CD14-positive monocyte (primary cell): ENCODE measurements at places on chromosomes 16 and 17. TPM values are rescaled to one million over a fixed set of nuclear protein-coding genes. Genes with fewer than 3 reads are reported as not detected.
A peak's percentile ranks its signal among the peaks of the same experiment; 100 is the strongest.

CA4 gene
- not detected for polyA plus RNA-seq

- no peak for DNase-seq
Measured at GRCh38 chr17:66491213-66491612, 188.8 kb downstream of the PRKCA start.

GRCh38 chr17:14755002-14755401 lies 454.1 kb downstream of the HS3ST3B1 start:
- DNase-seq: no peak

DNA sequence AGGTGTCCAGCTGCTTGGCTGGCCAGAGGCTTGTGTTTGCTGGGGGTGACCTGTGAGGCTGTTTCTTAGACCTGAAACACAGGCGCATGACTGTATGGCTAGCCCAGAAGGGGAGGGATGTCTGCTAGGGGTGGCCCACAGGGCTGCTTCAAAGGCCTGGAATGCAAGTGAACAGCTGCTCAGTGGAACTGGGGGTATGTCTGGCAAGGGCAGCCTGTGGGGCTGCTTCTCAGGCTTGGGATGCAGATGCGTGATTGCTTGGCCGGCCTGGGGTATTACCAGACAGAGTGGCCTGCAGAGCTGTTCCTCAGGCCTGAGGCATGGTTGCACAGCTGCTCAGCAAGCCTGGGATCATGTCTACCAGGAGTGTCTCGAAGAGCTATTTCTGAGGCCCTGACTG lies 20.5 kb downstream of the TANC2 start:
- no peak for DNase-seq

- no peak for DNase-seq
Measured at GRCh38 chr17:58172369-58173071, 5.7 kb downstream of the OR4D2 start.

DNA sequence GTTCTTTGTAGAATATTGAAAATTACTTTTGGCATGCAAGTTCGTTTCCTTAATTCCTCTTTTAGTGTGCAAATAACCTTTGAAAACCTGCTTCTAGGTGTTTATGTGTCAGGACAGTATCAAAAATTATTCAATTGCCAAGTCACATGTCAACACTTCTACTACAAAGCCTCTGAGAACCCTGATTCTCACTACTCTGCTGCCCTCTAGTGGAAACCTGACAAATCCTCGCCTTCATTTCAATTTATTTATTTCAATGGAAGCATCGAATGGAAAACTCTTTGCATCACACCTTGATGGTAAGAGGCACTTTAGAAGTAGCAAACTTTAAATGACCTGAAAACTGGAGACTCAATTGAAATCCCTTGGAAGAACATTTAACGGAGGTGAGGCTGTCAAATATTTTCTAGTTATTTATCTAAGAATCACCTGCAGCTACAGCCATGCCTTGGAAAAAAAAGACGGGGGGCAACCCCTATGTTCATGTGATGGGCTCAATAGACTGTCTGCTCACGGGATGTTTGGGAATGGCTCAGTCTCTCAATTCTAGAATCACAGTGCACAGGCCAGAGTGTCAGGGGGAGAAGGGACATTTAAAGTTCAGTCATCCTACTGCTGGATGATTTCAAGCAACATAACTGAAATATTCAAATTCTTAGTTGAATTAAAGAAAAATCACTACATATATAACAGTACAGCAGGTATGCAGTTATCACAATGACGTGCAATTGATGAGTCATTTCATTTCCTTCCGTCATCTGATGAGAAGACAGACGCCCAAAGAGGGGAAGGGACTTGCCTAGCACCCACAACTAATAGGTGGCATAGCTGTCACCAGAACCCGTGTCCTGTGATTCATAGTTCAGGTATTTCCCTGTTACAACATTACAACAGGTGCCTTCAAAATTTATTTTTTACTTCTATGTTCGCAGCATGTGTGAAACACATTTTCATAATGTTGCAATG lies 563.9 kb downstream of the TOX3 start:
- DNase-seq: no peak

- DNase-seq: no peak
Measured at GRCh38 chr16:81624760-81625543, 154.1 kb upstream of the PLCG2 start.

TBC1D3G gene
- not detected in 2 replicates for polyA plus RNA-seq

GRCh38 chr17:77306048-77306789 lies 165.4 kb downstream of the SEC14L1 start:
- no peak for DNase-seq

DNA sequence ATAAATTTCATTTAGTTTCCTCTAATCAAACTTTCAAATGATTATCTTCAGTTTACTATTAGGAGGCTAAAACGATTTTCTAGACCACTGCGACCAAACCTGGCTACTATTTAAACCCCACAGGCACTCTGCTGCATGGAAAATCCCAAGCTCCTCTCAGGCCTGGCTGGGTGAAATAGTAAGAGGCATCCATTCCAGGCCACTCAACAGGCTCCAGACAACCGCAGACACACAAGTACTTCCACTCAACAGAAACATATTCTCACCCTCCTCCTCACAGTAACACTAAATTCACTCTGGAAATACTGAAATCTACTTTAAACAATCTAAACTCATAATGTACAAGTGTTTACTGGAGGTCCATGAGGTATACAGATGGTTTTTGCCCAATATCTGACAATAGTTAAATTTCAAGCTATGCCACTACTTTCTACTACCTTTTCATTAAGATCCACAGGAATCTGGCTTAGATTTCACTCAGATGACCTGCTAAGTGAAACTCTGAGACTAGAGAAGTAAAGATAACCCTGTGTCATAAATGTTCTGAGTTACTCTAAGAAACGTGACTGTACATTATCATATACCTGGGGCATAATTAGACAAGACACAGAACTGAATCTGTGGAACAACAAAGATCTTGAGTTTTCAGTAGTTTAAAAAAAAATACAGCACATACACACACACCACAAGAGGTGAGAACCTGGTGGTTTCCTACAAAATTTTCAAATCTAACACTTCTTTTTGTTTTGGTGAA lies 10.4 kb downstream of the VPS53 start:
- DNase-seq: no peak

- DNase-seq: no peak
Measured at GRCh38 chr17:1229900-1230501, 40.2 kb upstream of the BHLHA9 start.

DNA sequence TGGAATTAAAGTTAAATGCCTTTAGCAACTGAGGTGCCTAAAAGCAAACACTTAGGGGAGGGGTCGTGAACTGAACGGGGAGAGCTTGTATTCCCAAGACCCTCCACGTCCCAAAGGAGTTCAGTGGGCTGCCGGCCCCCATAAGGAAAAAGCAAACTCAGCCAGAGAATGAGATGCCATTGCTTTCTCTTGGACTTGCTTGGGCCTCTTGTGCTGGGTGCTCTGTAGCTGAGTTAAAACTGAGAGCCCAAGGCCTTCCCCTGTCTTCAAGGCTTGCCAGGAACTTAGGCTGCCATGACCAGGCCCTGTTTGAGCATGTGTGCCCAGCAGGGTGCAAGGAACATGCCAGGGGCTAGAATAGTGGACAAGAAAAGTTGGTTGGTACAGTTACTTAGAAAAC lies 199.8 kb downstream of the IRX3 start:
- no peak for DNase-seq

DNA sequence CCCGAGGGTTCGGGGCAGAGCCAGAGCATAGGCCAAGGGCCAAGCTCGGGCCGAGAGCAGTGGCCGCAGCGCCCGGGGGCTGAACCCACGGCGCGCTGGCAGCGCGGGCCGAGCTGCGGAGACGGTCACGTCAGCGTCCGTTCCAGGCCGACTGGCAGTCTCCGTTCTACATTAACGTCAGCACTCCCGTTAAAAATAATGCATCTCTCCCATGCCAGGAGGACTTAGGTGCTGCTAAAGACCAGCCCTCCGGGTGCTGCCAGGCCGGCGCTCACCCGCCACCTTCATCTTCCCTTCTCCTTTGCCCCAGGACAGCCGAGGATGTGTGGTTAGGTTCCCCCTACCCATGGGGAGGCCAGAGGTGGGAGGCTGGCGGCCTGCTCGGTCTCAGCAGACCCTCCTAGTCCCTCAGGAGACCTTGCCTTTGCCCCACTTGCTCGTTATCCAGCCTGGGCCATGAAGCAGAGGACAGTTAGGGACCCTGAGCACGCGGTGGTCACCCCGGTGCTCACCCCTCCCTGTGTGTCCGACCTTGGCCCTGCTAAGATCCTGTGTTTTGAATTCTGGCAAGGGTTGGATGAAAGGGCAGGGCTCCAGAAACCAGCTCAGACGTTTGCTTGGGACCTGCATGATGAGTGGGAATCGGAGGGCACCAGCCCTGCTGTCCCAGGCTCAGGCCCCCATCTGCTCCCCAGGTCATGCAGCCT lies 572 bp downstream of the MPG start:
- no peak for DNase-seq

SEPTIN1 gene
- 0.31 and 1.1 TPM in 2 replicates for polyA plus RNA-seq

DNA sequence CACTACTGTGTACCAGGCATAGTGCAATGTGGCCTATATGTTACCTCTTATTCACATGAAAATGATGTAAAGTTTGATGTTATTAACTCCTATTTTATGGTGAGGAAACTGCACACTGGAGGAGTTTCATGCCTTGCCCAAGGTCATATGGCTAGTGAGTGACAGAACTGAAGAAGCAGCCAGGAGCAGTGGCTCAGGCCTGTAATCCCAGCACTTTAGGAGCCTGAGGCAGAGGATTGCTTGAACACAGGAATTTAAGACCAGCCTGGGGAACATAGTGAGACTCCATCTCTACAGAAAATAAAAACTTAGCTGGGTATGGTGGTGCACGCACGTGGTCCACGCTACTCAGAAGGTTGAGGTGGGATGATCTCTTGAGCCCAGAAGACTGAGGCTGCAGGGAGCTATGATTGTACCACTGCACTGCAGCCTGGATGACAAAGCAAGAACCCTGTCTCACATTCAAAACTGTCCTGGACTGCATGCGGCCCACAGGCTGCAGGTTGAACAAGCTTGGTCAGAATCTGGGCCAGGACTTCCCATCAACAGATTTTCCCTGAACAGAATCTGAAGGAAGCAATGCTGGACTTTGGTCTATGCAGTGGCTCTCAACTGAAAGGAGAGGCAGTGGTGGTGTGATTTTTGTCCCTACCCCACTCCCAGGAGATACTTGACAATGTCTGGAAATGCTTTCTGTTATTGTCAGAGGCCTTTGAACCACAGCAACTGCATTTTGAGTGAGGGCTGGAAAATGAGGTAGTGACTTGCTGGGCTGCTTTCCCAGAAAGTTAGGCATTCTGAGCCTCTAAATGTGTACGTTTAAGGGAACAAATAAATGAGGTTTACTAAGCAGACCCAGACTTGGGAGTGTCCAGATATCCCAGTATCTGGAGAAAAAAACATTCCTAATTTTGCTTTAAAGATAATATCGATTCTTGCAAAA lies 479.5 kb downstream of the TMEM114 start:
- DNase-seq: no peak

- DNase-seq: no peak
Measured at GRCh38 chr17:5952518-5952917, 117.7 kb upstream of the WSCD1 start.

GRCh38 chr17:70128727-70129238 lies 40.5 kb upstream of the KCNJ2 start:
- no peak for DNase-seq

GRCh38 chr17:68288804-68289203 lies 2.1 kb downstream of the SLC16A6 start:
- DNase-seq: peak; percentile 96

- DNase-seq: no peak
Measured at GRCh38 chr17:4527566-4528125, 27.5 kb downstream of the MYBBP1A start.

DNA sequence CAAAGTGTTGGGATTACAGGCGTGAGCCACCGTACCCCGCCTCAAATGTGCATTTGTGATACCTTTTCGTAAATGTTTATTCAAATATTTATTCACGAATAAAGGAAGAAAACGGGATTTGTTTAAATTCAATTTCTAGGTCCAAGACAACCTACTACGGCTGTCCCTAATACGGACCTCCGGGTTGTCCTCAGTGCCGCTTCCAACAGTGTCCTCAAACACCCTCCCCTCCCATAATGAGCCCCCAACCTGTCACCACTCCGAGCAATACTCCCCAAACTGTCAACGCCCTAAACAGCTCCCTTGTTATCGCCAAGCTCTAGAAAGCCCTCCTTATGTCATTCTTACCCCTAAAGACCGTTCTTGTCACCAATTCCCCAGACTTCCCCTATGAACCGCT lies 539 bp upstream of the GABARAPL2 start:
- no peak for DNase-seq

ZNF319 gene
- polyA plus RNA-seq: 4.7 TPM

YBX2 gene
- not detected for polyA plus RNA-seq

GRCh38 chr16:48536614-48537200 lies 73.3 kb downstream of the N4BP1 start:
- DNase-seq: peak; percentile 34

SLFN14 gene
- polyA plus RNA-seq: 0.12 TPM

DNA sequence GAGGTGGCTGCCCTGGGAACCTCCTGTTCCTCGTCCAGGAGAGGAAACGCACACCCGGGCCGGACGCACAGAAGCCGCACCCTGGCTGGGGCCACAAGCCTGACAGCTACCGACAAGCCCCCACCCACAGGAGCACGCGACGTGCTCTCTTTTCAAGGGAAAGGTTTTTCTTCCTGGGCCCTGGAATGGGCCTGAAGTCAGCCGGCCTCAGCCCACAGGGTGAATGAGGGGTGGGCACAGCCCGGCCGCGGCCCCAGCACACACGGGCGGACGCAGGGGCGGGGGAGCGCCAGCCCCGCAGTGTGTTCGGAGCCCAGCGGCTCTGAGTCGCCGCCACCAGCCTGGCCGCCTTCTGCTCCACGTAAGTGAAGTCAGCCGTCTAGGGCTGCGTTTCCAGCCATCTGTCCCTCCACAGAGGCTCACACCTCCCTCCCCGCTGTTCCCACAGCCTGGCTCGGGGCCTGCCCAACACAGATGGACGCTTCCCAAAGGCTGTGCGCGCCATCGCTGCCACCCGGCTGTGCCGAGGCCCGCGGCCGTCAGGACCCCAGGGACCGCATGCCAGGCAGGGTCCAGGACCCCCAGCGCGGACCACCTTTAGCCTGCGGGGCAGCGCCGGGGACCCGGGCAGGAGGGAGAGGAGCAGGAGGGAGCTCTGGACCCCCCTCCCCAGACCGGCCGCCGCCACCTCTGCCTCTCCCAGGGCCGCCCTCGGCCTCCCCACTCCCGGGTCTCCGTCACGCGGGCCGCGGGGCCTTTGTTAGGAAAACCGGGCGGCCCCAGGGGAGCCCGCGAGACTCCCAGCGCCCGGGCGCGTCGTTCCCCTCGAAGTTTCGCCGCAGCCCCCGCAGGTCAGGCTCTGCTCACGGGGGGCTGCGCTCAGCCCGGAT lies 36.8 kb downstream of the CBFA2T3 start:
- DNase-seq: peak; percentile 25

GRCh38 chr17:78258323-78259191 lies 27.1 kb downstream of the TMEM235 start:
- DNase-seq: peak; percentile 29

WSCD1 gene
- polyA plus RNA-seq: not detected

DNA sequence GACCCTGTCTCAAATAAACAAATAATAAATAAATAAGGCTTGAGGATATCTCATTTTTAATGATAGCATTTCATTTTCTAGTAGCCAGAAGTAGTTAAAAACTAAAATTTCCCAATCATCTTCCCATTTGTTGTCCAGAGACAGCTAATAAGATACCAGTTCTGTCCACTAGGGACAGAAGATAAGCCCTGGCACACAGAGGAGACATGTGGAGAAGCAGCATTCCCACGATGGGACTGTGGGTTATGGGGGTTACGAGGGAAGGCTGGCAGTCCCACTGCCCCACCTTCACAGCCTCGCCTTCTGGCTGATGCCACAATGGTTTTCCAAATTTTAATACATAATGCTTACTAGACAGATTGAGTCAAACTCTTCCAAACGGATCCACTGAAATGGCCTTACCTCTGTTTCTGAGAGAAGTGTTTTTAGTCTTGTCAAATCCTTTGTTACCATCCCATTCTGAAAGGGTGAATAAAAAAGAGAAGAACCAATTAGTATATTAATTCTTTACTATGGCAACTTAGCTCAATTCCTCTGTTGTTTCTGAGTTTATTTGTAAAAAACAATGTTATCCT lies 44.2 kb downstream of the HELZ start:
- no peak for DNase-seq
